ENCODE measurements at places on chromosomes 6 and 20. TPM values are rescaled to one million over a fixed set of nuclear protein-coding genes. Genes with fewer than 3 reads are reported as not detected.

GRCh38 chr6:146709036-146709622 is 110.4 kb downstream of the ADGB start:
- no peak for DNase-seq

GRCh38 chr6:37536491-37537190 is 36.9 kb upstream of the CCDC167 start:
- no peak for DNase-seq

DNA sequence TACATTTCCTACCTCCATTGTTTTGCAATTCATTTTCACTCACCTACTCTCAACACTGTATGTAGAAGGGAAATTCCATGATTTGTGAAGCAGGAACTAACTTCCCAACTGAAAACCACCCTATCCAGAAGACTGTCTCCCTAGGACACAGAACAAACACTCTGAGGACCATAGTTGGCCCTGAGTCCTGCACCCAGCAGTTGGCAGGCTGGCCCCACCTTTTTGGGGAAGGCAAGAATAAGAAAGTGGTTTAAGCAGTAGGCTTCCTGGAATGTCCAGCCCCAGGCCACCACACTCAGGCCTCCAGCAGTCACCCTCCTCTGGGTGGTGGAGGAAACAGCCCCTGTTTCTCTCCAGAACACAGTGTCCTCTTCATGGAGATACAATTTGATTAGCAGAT is 258.8 kb downstream of the ARHGAP18 start:
- no peak for DNase-seq

DNA sequence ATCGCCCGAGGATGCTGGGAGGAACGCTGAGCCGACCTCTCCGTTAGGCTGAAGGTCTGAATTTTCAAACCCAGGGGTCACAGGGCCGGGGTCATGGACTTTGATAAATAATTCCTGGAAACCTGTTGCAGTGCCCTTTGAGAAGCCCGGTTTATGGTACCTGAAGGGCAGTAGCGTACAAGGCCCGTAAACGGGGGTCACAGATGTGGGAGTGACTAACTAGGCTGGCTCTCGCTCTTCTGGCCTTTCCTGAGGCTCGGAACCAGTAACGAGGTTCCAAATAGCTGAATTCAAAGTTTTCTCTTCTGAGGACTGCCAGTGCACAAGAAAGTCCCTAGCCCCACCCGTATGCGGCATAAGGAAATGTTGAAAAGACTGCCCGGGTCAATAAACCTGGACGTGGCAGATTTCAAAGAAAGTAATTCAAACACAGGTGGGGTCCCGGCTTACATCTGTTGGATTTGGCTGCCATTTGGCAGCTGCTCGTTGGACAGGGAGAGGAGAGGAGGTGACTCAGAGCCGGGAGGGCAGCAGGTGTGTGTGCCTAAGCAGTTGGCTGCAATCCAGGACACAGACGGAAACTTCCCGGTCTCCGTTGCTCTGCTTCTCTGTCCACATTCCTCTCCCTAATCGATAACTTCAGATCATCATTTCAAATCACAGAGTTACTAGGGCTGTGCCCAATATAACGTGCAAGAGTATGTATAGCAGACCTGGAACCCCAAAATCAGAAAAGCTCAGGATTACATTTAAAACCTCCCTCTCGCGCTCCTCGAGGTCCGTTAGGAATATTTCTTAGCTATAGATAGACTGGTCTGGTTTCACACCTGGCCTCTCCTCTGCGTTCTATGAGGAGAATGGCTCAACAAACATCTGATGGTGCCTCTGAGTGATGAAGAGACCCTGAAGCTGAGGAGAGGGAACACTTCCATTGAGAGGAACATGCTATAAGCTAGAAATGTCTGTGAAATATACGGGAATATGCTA is 765 bp upstream of the GMDS start:
- no peak for DNase-seq

DNA sequence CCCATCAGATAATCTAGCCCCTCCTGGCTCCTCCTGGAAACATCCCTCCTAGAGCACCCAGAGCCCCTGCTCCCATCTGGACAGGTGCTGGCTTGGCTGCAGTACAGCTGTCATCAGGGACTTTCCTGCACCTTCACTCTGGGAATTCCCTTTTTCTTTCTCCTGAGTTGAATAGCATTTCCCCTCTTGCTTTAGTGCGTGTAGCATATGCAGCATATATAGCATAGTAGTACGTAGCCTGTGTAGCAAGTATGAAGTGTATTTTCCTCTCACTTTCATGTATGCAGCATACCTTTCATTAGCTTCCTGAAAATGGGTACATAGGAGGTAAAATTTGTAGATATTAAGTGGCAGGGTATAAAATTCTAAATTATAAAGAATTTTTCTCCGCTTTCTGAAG is 352.9 kb downstream of the ESR1 start:
- no peak for DNase-seq

- no peak for DNase-seq
Observed at GRCh38 chr6:137640086-137640485, 145.9 kb upstream of the OLIG3 start.

DNA sequence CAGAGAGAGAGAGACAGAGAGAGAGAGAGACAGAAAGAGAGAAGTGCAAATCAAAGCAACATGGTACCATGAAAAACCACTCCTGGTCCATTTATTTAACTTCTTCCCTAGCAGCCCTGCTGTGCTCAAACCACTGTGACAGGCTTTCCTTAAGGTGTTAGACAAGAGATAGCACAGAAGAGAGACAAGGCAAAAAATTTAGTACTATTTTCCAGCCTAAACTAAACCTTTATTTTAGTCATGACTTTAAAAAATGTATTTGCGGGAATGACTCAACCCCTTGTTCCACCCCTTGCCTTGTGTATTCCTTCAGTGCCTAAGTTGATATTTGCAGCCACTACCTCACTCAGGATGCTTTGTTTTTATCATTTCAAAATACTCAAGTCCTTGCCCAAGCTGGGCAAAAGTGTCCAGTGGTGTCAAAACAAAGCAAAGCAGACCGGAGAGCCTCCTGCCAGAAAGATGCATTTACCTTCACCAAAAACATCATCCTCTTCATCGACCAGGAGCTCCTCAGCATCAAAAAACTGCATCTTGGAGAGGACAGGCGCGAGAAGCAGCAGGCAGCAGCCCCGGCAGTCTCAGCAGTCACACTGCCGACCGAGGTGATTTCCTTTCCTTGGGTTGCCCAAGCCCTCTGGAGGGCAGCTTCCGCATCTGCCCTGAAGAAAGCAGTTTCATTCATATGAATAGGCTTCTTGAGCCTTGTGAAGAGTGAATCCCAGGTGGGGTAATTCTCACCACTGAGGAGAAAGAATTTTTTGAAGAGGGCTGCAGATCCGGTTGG is at the start of gene RIPOR2:
TSS of gene RIPOR2 (minus strand) at position 595 of the 787 bp plus-strand sequence. CDS start at position 533, 62 bp downstream.
- DNase-seq = no peak

DNA sequence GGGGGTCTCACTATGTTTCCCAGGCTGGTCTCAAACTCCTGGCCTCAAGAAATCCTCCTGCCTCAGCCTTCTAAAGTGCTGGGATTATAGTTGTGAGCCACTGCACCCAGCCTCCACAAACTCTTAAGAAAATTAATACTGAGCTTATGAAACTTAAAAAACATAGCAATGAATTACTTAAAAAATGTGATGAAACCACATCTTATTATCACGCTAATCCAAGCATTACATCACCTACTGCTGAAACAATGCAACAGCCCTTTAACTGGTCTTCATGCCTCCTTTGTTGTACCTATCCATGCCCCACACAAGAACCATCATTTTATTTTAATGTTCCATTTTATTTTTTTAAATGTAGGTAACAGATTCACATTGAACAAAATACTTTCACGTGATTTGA is 24.9 kb downstream of the SESN1 start:
- no peak for DNase-seq

- DNase-seq = no peak
Observed at GRCh38 chr6:80363501-80364122, 257.1 kb downstream of the BCKDHB start.

DNA sequence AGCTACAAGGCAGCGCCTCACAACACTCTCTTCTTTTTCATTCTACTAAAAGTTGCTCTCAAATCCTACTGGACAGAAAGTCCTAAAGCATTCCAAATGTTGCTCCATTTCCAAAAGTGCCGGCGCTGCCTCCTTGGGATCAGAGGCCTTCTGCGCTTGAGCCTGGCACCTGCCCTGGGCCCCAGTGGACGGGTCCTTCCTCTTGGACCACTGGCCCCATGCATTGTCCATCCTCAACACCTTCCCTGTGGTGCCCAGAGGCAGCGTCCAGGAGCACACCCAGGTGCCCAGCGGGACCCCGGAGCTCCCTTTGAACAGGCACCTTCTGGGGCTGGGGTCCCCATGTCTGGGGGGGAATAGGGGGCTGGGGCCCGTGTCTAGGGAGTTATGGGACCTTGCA is 205.2 kb downstream of the ERMARD start:
- DNase-seq = no peak

- no peak for DNase-seq
Observed at GRCh38 chr20:58224097-58224496, 4.4 kb downstream of the ANKRD60 start.

DNA sequence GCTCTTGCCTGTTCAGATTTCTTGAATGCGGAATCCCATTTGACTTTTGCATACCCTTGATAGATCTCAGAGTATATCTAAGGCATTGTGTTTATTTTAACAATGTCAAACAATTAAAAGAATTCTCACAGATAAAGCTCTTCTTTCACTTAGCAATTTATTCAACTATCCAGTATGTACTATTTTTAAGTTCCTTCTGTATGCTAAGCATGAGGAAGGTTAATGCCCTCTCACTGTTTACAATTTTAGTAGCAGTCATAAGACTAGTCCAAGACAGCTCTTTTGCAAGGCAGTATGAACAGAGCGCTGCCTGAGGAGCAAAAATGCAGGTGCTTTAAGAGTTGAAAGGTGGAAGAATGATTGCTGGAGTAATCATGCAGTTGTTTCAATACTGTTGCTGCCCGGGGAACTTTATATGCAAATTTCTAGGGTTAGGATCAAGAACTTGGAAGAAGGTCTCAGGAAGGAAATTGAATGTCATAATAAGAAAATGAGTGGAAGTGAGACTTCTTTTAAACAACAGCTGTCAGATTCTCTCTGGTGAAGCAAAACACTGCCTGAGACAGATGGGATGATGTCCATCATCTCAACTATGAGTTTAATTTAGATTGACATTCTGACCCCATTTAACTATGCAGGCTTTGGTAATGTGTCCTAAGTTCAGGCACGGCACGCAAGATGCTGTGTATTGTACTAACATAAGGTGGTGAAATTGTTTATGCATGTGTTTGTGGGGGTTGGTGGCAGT is 1303.5 kb upstream of the CITED2 start:
- DNase-seq = no peak

- no peak for DNase-seq
Observed at GRCh38 chr6:79081663-79082062, 3.6 kb upstream of the PHIP start.

DNA sequence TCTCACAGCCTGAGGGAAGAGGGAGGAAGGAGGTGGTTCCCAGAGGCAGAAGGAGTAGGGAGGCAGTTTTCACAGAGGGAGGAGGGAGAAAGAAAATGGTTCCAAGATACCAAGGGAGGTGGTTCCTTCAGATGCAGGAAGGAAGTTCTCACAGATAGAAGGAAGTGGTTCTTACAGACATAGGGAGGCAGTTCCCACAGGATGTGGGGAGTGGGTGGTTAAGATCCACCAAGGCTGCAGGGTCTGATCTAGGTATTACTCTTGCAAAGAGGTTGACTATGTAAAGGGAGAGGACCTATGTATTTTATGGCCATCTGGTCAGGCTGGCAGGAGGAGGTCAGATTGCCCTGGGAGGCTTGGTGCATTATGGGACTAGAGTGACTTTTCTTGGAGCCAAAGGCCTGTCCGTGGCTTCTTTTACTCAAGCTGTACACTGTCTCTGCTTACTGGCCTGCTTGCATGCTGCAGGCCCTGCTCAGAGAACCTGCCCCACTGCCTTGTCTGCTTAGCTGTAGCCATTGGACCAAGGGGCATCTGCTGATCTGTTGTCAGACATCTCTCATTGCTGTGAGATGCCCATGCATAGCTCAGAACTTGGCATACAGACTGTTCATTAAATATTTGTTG is 283.7 kb downstream of the DHX35 start:
- DNase-seq = no peak

The PHACTR1 gene
- polyA plus RNA-seq = 13.6 TPM

The FAM83C gene
- polyA plus RNA-seq = not detected

The GATA5 gene
- 6.3 TPM for polyA plus RNA-seq

The LY6G6D gene
- polyA plus RNA-seq = 0.20 TPM

The NPBWR2 gene
- not detected for polyA plus RNA-seq

The CRISP3 gene
- polyA plus RNA-seq = 0.37 TPM

The TSPYL1 gene
- polyA plus RNA-seq = 101 TPM

The RNF217 gene
- polyA plus RNA-seq = 13.0 TPM
